ENCODE measurements at places on chromosomes 12 and 14.

DNA sequence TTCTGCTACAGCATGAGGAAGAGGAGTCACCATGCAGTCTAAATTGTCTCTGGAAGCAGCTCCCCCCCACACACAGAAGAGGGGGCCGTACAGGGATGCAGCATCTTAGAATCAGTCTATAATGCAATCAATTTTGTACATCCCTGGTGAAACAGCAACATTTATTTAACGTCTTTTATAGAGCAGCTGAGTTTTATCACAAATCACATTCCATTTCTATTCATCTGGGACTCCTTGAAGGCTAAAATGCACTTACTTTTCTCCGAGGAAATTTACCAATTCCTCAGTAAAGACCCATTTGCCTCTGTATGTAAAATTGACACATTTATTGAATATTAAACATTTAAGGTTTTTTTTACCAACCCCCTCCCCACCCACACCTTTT is 193.9 kb downstream of the PHETA1 start:
- no peak for DNase-seq

DNA sequence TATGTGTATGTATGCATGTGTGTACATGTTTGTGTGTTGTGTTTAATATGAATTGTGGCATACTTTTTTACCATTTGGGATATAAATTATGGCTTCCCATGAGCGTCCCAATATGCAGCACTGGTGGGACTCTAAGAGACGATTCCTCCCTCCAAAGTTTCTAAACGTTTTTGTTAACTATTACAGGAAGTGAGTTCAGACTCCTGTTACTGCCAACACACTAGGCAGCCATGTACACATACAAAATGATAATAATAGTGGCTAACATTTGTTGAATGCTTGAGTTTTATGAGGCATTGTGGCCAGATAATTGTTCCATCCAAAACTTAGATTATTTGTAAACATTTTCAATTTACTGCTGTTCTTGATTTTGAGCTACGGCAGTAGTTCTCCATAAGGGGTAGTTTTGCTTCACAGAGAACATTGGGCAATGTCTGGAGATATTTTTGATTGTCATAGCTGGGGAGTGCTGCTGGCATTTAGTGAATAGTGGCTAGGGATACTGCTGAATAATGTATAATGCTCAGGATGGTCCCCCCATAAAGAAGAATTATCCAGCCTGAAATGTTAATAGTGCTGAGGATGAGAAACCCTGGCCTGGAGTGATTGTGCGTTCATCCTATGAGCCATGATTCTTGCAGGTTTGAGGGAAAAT is 45.1 kb downstream of the ARID2 start:
- no peak for DNase-seq

GRCh38 chr12:91819132-91819447 is 326.6 kb downstream of the BTG1 start:
- no peak for DNase-seq

GRCh38 chr14:104634886-104635570 is 30.5 kb upstream of the TMEM179 start:
- DNase-seq, result no peak

DNA sequence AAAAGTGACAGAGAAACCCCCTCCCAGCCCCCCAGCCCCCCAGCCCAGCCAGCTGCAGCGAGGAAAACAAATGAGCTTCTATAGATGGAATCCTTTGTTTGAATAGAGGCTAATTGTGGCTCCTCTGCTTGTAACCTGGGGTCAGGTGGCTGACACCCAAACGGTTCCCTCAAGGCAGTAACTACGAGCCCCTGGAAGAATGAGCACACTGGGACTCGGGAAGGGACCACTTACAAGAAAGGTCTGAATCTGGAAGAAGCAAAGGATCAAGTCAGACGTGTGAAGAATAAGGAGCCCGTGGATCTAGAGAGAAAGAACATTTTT is 108.7 kb upstream of the FUT8 start:
- no peak for DNase-seq

DNA sequence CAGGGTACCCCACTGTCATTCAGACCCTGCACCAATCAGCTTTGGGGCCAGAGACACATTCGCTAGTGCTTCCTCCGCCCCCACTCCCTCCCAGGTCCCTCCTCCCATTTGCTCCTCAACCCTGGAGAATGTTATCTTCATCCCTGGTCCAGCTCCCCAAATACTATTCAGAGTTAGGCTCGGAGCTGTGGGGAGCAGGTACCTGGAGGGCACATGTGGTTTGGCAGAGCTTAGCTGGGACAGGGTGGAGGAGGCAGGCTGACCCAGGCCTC is 19.5 kb downstream of the VSX2 start:
- no peak for DNase-seq

- DNase-seq, result no peak
Observed at GRCh38 chr14:23513818-23514643, 37.5 kb downstream of the ZFHX2 start.
